Epithelial cell of proximal tubule (primary cell): ENCODE measurements at places on chromosomes 5 and 9.

GRCh38 chr9:120306561-120306960 lies 273.4 kb downstream of the CDK5RAP2 start:
- no peak for DNase-seq

- DNase-seq = peak; percentile 97
These were observed 473.6 kb upstream of the TNC start for GRCh38 chr9:115591584-115591984.

- DNase-seq = no peak
These were observed 123.7 kb upstream of the IRX4 start for GRCh38 chr5:2006193-2006970.

DNA sequence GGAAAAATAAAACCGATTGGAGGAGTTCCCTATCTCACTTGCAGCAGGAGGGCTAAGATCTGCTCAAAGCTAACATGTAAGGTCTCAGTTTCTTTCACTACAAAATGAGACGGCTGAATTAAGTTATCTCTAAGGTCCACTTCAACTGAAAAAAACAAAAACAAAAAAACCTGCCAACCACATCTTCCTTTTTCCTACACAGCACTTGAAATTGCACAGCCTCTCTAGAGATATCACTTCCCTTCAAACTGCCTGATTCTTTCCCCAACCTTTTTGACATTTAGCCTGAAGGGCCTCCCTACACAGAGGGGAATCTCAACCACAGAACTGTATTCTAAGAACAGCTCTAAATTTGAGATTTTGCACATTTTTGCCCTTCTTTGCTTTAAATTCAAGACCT lies 227.9 kb upstream of the TARS1 start:
- no peak for DNase-seq

DNA sequence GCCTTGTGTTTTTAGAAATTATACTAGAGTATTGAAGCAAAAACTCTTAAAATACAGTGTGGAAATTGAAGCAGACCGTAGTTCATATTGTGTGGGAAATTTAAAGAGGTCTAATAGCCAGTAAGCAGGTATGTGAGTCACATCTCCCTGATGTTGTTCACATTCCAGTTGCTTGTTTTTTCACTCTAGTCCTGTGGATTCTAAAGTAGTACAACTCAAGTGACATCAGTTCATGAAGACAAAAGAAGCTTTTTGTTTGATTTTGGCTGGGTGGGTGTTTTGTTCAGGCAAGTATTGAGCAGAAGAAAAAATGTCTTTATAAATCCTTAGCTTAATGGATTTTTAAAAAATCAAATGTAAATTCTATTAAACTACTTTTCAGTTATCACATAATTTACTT lies 216.2 kb downstream of the MAN2A1 start:
- no peak for DNase-seq

GRCh38 chr9:122386311-122386872 lies 15.6 kb downstream of the PTGS1 start:
- DNase-seq = no peak

DNA sequence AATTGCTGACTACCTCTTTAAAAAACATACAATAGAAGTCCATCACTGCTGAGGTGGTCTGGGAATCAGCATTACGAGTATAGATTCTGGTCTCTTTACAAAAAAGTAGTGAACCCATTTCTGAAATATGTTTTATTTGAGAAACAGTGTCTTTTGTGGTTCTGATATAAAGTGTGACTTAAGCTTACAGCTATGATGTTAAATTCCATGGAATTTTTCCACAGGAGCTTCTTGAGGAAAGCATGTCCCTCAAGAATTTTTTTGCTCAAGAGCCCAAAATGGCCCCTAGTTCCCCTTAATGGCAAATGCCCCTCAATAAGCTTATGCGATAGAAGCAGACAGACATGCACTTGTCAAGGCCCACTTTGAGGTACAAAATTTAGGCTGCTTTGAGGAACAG lies 265.7 kb downstream of the FAM170A start:
- DNase-seq = no peak

DNA sequence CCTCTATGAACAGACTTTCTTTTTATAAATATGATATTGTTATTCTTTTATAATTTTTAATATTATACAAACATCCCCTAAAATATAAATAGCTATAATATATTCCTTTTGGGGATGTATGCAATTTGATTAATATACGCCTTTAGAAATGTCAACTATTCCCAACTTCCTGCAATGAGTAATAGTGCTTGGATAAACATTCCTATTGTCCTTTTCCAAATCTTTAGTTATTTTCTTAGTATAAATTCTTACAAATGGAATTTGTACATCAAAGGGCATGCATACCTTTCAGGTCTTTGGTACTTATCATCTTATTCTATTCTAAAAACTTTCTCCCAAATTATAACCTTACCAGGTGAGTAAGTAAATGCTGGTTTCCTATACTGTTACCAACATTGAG lies 6.2 kb downstream of the NLN start:
- no peak for DNase-seq

DNA sequence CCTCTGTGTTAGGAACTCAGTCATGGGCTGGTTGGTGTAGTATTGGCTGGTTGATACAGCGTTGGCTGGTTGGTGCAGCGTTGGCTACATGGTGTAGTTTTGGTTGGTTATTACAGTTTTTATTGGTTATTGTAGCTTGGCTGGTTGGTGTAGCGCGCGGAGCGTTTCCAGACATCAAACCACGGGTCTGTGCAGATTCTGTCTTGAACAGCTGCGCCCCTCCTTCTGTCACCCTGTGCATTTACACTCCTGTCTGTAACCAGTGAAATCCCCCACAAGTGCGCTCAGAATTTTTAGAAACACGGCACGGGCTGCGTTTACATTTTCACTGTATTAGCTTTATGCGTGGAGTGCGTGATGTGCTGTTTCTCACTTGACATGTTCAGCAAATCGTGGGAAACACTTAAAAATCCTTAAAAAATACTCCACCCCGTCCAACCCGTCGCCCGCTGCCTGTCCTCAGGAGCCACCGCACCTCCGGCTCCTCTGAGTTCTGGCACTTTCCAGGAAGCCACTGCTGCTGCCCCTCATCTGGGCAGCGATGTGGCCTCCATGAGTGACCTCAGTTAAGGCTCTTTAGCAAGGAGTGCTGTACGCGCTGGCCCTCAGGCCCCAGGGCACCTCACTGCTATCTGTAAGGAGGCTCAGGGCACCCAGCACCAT lies 20.8 kb downstream of the NKD2 start:
- no peak for DNase-seq

- no peak for DNase-seq
These were observed 257.9 kb upstream of the IRX4 start for GRCh38 chr5:2140501-2141175.

- no peak for DNase-seq
These were observed 28.9 kb upstream of the TLE1 start for GRCh38 chr9:81718244-81718643.

DNA sequence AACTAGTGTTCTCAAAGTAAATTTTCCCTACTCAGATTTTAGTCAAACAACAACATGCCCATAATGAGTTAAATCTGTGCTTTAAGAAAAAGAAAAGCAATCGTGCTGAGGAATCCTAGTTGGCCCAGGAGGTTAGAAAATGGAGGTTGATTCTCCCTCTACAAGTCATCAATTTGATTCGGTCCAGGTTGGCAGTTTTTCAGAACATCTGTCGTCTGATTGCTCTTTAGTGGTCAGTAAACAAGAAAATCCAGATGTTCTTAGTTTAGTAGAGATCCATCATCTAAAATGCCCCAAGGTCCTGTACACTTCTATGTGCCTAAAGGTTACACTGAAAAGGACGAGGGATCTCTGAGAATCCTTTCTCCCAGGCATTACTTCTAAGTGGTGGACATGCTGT lies 659.2 kb downstream of the MTRR start:
- no peak for DNase-seq

GRCh38 chr5:132250547-132250946 lies 6.9 kb upstream of the PDLIM4 start:
- no peak for DNase-seq

- DNase-seq = no peak
These were observed 841 bp downstream of the CYSRT1 start for GRCh38 chr9:137225699-137226331.

GRCh38 chr5:38165435-38165834 lies 92.9 kb upstream of the EGFLAM start:
- DNase-seq = no peak

DNA sequence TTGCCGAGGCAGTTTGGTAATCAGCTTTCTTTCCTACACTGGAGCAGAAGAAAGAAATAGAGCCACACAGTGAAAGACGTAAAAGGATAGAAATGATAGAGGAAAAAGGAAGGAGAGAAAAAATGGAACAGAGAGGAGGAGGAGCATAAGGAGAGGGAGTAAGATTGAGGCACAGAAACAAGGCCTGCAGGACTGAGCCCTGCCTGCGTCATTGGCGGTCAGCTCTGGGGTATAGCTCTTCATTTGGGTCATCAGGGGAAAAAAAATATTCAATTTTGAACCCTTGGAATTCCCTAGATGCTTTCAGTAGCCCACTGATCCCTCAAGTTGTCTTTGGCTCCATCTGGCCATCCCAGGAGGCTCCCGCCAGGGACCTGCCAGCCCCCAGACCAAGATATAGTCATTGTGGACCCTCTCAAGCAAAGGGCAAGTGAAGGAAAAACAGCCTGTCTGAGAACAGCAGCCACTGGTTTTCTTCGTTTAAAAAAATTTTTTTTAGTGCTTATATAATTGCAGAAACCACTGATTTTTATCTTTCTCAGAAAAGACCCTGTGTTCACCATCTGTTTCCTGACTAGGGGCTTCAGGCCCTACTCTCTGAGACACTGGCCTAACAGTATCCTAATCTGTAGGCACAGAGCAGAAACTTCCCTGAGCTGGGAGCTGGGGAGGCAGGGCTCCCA lies 31.3 kb upstream of the MATR3 start:
- DNase-seq = no peak

DNA sequence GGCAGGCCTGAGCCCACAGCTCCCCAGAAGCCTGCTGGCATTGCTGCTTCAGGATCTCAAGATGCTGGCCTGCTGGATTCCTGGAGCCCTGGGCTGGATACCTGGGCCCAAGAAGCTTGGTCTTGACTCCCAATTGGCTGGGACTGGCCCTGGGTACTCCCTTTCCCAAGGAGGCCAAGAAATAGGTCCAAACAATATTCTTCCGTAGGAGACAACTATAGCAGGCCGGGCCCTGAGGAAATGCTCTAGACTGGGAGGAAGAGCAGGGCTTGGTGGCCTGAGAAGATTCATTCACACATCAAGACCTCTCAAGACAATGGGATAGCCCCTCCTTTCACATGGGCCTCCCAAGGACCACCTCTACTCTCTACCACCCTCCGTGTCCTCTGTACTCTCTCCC lies 7.9 kb downstream of the CSF2 start:
- no peak for DNase-seq

- no peak for DNase-seq
These were observed 94.3 kb upstream of the OTULINL start for GRCh38 chr5:14486996-14487896.

- DNase-seq = no peak
These were observed 20.3 kb downstream of the CAMSAP1 start for GRCh38 chr9:135887021-135887507.

- no peak for DNase-seq
These were observed 128.2 kb upstream of the VCAN start for GRCh38 chr5:83343299-83343698.

- no peak for DNase-seq
These were observed 303.7 kb downstream of the KCNN2 start for GRCh38 chr5:114665551-114665950.

DNA sequence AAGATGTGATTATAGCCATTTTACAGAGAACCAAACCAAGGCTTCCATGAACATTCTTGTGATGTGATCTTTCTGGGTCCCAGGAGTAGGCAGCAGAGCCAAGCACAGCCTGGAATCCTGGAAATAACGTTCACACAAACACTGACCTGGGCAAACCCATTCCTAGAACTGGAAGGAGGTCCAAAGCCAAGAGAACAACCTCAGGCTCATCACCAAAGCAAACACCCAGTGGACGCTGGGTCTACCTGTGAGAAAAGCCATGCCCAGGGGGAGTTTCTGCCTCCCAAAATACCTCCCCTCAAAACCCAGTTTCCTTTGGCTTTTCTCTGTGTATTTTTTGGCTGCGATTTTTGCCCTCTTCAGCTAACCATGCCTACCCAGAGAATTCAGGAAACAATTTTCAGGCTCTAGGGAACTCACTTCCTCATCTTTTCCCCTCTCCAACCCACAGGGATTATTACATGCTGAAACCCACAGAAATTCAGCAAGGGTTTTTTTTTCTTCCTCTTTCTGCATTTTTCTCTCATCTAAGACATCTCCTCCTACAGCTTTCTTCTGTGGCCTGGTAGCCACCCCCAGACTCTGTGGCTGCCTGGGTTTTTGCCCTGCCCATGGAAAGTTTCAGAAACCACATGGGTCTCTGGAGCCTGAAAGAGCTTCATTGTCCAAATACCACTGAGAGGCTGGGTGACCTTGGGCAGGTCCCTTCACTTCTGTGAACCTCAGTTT lies 75.0 kb downstream of the TNC start:
- DNase-seq = no peak

DNA sequence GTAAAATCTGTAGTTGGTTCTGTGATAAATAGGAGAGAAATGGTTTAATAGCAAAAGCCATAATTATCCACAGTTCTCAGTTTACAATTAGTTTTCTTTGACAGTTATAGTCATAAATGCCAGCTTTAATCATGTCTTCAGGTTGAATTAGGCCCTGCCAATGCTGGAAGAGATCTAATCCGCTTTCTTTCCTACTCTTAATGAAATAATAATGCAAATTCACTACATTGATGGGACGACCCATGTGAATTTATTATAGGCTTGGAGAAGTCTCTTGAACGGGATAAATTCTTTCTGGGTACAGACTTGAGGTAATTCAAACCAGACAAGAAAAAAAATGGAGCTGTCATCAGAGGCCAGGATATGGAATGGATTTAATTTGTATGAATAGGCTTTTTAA lies 950.4 kb downstream of the EFNA5 start:
- no peak for DNase-seq

DNA sequence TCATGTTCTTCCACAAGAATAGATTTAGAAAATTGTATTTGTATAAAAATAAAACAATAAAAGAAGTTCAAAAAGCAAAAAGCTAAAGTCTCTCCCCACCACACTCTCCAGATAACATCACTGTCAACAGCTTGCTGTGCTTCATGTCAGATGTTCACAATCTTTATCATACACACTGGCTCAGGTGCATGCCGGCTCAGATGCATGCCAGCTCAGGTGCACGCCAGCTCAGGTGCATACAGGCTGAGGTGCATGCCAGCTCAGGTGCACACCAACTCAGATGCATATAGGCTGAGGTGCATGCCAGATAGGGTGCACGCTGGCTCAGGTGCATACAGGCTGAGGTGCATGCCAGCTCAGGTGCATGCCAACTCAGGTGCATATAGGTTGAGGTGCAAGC lies 26.5 kb downstream of the SEMA4D start:
- no peak for DNase-seq
